ENCODE measurements at places on chromosomes 3 and 15.

GRCh38 chr3:102169915-102170479, 264.8 kb upstream of the ZPLD1 start:
- no peak for DNase-seq

DNA sequence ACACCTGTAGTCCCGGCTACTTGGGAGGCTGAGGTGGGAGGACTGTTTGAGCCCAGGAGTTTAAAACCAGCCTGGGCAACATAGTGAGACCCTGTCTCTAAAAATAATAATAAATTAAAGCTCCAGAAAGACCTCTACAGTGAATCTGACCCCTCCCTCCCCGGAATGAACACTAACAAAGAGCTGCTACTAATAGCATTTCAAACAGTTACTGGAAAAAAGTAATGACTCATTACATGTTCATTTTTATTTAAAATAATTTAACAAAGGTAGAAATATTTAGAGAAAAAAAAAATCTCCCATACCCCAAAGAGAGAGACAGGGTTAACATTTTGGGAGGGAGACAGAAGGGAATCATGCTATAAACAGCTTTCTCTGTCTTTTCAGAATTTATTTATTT, 2.2 kb upstream of the UBA3 start:
- DNase-seq, result no peak

DNA sequence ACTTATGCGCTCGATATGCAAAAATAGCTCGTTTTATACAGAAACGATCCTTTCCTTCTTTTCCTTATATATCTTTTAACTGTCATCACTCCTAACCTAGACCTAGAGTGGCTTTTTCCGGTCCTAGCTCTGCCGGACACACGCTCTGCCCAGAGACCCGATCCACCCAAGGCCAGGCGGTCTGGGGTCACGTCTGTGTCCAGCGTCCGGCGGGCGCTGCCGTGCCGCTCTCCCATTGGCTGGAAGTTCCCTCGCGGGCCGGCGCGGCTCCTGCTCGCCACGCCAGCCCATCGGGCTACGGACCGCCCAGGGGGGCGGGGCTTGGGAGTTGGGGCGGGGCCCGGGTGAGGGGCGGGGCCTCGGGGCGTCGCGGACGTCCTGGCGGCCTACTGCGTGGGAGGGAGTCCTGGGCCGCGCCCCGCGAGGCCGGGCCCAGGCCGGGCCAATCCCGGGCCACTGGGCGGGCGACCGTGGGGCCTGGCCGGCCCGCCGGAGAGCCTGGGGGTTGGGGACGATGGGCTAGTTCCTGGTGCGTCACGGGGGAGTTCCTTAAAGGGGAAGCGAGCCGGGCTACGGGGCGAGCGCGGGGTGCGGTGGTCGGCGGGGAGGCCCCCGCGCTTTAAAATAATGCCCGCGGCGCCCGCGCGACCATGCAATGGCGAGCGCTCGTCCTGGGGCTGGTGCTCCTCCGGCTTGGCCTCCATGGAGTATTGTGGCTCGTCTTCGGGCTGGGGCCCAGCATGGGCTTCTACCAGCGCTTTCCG, at the start of gene EDEM1:
Gene EDEM1 (plus strand): TSS at position 552 of the 764 bp plus-strand sequence. CDS start 99 bp downstream, at position 651.
- peak; percentile 89 for DNase-seq

GRCh38 chr15:45586125-45586524, 1.1 kb upstream of the BLOC1S6 start:
- no peak for DNase-seq

GRCh38 chr3:185744997-185745843, 79.6 kb downstream of the IGF2BP2 start:
- DNase-seq, result no peak

GRCh38 chr3:162328649-162329048, 832.0 kb downstream of the OTOL1 start:
- DNase-seq, result no peak
